Stimulated activated CD8-positive, alpha-beta memory T cell treated with anti-CD3 and anti-CD28 coated beads, Interleukin-4, amount 100 ng/mL, for 1 hour (primary cell): ENCODE measurements at places on chromosomes 16 and 17.
A peak's percentile ranks its signal among the peaks of the same experiment; 100 is the strongest.

- DNase-seq, result peak; percentile 47
Observed at GRCh38 chr16:67883872-67884261, 818 bp upstream of the NRN1L start.

DNA sequence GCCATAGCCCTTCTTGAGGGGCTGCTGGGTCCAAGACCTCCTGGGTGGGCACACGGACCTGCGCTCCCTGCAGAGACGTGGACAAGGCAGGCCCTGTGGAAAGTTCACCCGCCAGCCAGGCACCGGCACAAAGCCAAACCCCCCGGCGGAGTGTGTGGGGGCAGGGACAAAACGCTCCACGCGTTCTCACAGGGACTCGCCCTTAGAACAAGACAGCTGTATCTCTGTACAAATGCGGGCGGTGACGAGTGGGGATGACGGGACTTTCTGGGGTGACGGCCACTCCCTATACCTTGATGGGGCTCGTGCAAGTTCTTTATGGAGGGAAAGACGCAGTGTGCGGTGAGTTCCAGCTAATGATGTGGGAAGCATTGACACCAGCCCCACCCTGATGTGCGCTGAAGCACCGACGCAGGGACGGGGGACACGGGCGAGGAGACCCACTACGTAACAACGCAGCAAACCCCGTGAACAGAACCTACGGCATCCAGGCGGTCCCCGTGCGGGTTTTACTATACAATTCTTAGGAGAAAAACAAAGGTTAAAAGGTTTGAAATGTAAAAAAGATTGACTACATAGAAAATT lies 49.4 kb downstream of the LMF1 start:
- no peak for DNase-seq

- no peak for DNase-seq
Observed at GRCh38 chr16:17340804-17341203, 130.0 kb downstream of the XYLT1 start.

- no peak for DNase-seq
Observed at GRCh38 chr17:8062807-8063483, 24.1 kb downstream of the ALOX15B start.
